NCI-H2081 treated with DMSO at 0.1 percent for 48 hours (cell line): ENCODE measurements at places on chromosomes 6 and 20.

- DNase-seq: no peak
Measured at GRCh38 chr6:125584468-125584939, 164.9 kb upstream of the HEY2 start.

DNA sequence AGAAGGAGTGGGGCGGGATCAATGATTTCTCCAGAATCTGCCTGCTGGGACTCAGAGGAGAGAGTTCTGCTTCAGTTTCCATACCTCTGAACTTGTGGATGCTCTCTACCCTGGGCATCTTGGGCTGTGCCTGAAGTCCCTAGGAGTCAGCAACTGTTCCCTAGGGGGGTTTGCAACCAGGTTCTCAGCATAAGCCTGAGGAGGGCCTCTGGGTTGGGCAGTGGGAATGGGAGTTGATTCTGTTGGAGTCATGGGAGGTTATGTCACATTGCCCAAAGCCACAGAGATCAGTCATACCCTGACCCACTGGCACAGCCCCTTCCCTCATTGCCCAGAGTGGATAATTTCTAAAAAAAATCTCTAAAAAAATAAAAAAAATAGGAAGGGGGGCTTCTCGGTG is 47.4 kb downstream of the MOCS1 start:
- DNase-seq: no peak

DNA sequence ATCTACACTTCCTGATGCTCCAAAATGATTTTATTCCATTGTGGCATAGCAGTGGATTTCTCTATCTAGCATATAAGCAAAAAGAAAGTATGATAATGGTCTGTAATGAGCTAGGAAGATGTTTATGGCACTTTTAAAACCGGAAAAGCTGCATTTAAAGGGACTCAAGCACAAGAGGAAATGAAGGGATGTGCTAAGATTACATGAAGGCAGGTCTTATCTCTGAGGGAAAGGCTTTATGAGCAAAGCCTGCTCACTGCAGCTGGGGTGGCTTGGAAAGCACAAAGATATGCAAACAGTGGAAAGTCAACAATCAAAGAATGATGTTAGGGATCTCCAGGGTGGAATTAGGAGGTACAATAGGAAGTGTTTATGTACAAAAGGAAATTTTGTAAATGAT is 138.2 kb downstream of the TENT5A start:
- no peak for DNase-seq

- DNase-seq: no peak
Measured at GRCh38 chr6:52617087-52617486, 40.2 kb upstream of the TRAM2 start.

GRCh38 chr6:49430866-49431265 is 32.2 kb downstream of the MMUT start:
- no peak for DNase-seq

DNA sequence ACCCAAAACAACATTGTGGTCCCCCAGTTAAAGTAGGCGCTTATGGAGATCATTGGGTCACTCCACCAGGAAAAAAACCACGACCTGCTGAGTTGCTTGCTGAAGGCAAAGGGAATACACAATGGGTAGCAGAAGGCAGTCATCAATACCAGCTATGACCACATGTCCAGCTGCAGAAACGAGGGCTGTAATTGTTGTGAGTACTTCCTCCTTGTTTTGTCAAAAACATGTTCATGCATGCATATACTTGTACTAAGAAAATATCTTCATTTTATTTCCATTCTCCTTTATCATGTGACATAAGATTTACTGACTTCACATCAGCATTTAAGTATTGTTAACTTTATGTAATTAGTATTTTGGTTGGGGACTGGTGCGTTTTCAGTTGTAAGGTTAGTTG is 16.9 kb downstream of the SERINC1 start:
- DNase-seq: no peak

- no peak for DNase-seq
Measured at GRCh38 chr6:520820-521219, 129.3 kb downstream of the IRF4 start.

DNA sequence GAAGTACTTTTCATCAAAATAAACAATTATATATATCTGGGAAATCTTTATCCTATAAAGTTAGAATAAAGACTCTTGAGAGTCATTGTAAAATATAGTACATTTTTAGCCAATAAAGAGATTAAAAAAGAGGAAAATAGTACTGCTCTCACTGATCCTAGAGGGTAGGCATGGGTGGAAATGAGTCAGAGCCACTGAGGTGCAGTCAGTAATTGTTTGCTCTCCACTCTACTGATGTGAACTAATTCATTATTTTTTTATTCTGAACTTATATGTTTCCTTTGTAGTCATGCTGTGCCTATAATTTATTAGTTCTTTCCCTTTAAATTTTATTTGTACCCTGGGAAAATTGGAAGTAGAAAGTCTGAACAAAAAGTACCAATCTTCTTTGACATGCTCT is 1359.4 kb upstream of the GJE1 start:
- DNase-seq: no peak

DNA sequence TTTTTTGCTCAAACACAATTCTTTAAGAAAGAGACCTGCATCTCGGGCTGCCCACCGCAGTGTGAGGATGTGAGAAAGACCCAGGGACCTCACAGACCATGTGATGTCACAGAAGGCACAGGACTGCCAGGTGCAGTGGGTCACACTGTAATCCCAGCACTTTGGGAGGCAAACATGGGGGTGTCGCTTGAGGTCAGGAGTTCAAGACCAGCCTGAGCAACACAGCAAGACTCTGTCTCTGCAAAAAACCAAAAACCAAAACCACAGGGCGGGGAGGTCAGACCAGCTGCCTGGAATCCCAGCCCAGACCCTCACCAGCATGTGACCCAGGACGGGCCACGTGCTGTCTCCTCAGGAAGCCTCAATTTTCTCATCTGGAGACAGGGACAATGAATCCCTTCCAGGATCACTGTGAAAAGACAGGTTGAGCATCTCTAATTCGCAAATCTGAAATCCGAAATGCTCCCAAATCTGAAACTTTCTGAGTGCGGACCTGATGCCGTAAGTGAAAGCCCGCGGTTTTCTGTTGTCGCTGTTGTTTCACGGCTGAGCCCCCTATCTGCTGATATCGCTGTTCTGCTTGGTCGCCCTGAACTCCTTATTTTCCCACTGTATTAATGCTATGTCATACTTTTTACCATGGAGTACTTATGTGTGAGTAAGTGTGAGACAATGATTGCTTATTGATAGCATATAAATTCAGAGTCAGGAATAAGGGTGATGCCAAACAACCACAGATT is 159.5 kb upstream of the PTPN1 start:
- DNase-seq: no peak

DNA sequence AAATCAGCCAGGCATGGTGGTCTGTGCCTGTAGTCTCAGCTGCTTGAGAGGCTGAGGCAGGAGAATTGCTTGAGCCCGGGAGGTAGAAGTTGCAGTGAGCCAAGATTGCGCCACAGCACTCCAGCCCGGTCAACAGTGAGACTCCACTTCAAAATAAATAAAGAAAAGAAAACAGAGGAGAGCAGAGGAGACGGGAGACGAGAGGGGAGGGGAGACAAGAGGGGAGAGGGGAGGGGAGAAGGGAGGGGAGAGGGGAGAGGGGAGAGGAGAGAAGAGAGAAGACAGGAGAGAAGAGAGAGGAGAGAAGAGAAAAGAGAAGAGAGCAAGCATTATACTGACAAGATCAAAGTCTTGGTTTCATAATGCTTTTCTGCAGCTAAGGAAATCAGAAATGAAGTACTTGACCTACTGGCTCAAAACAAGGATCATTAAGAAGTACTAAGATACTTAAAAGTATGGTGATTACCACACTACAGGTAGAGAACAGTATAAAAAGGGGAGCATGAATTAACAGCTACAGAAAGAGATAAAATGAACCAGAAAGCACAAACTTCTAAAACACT is 30.5 kb downstream of the FAM8A1 start:
- no peak for DNase-seq

- no peak for DNase-seq
Measured at GRCh38 chr6:124769811-124770544, 192.3 kb upstream of the RNF217 start.

- DNase-seq: no peak
Measured at GRCh38 chr6:912871-913835, 220.2 kb upstream of the EXOC2 start.

DNA sequence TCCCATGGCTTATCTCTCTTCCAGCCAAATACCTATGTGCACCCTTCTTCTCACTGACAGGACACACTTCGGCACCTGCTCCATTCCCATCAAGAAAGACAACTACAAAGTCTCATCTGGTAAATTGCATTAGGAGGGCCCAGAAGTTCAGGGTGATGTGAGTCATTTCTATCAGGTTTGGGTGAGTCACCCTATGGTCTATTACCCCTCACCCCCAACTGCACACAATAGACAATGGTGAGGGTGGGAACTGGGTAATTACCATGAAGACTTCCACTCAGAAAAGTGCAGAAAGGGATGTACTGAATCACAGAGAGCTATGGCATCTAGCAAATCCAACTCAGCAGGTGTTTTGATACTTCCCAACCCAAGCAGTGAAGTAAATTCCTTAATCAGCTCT is 54.8 kb downstream of the OPN5 start:
- no peak for DNase-seq

- no peak for DNase-seq
Measured at GRCh38 chr6:108163644-108164542, 1.9 kb upstream of the NR2E1 start.

DNA sequence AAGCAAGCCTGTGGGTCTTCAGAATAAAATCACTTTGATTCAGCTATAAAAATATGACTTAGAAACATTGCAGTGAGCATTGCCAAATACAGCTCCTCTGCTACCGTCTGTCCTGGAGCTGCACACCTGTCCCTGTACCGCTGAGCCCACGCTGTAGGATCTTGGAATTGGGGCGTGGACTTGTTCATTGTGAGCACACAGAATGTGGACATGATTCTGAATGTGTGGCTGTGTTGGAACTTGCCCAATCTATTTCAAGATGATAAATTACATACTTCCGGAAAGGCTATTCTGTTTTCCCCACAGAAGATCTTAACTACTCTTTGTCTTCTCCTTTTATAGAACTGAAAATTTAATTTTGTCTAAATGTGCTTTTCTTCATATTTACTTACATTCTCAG is 107.3 kb downstream of the UST start:
- DNase-seq: no peak
